ENCODE measurements at places on chromosomes 5 and 9.

- no peak for DNase-seq
Measured at GRCh38 chr5:72065751-72066255, 41.5 kb upstream of the MAP1B start.

GRCh38 chr5:66247176-66247960 is 103.3 kb downstream of the SREK1 start:
- DNase-seq: peak; percentile 16

GRCh38 chr5:178372142-178372571 is 139.6 kb upstream of the PHYKPL start:
- DNase-seq: no peak

GRCh38 chr5:58898006-58898405 is 315.1 kb downstream of the RAB3C start:
- no peak for DNase-seq

- DNase-seq: no peak
Measured at GRCh38 chr9:131290036-131290766, 678 bp downstream of the PLPP7 start.

GRCh38 chr5:53022930-53023511 is 33.9 kb downstream of the ITGA2 start:
- DNase-seq: no peak

GRCh38 chr5:178278358-178279023 is 45.9 kb upstream of the PHYKPL start:
- no peak for DNase-seq

DNA sequence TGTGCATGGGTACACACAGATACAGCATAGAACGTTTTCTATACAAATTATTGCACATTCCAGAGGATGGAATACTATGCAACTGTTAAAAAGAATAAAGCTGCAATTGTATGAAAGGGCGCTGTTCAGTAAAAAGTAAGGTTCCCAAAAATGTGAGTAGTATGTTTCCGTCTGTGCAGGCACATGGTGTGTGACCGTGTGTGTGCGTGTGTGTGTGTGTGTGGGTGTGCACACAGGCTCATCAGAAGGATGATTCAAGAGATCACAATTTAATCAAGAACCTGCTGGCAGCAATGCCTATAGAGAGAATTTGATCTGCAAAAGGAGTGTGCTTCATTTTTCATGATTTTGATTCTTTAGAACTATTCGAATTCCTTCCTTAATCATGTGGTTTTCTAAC is 76.3 kb downstream of the SEMA4D start:
- no peak for DNase-seq

DNA sequence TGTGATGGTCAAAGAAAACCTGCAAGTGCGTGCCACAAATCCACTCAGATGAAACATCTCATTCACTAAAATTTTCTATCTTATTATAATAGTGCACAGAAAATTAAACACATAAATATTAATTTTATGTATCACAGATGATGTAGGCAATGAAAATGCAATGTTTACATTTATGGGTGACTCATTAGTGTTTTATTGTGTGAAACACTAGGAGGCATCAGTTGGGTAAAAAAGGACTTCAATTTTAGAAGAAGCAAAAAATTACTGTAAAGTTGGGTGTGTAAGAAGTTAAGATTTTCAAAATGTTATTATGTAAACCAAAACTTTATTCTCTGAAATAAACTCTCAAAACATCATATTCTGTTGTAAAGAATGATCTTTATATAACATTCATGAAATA is 4.0 kb downstream of the MEF2C start:
- no peak for DNase-seq

DNA sequence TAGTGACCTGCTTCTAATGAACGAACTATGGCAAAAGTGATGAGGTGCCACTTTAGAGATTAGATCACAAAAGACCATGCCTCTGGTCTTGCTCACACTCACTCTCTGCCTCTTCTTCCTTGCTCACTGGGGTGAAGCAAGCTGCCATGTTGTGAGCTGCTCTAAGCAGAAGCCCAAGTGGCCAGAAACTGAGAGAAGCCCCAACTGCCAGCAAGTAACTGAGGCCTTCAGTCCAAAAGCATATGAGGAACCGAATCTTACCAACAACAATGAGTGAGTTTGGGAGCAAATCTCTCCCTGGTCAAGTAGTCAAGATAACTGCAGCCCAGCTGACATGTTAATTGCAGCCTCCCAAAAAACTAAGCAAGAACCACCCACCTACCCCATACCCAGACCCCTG is 126.0 kb upstream of the ACO1 start:
- no peak for DNase-seq

- DNase-seq: no peak
Measured at GRCh38 chr5:157857816-157858526, 974 bp downstream of the CLINT1 start.

GRCh38 chr5:14211818-14212803 is 69.0 kb downstream of the TRIO start:
- DNase-seq: no peak

DNA sequence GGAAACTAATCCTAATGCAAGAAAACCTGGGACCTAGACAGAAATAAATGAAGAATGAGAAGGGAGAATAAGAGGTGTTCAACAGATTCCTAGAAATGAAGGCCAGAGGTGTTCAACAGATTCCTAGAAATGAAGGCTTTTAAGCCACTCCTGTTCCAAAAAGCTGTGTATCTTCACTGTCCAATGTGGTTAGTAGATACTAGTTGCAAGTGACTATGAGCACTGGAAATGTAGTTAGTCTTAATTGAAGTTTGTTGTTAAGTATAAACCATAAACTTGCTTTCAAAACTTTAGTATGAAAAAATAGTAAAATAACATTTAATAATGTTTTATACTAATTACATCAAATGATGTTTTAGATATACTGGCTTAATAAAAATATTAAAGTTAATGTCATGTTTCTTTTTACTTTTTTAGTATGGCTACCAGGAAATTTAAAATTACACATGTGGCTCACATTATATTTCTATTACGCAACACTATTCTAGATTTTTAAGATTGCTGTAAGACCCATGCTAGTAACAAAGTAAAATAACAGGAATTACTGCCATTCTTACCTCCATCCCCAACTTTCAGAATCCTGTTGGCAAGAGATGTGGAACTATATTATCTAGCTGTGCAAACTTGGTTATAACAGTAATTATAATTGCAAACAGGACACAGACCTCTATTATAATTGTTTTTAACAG is 57.5 kb downstream of the RICTOR start:
- no peak for DNase-seq

DNA sequence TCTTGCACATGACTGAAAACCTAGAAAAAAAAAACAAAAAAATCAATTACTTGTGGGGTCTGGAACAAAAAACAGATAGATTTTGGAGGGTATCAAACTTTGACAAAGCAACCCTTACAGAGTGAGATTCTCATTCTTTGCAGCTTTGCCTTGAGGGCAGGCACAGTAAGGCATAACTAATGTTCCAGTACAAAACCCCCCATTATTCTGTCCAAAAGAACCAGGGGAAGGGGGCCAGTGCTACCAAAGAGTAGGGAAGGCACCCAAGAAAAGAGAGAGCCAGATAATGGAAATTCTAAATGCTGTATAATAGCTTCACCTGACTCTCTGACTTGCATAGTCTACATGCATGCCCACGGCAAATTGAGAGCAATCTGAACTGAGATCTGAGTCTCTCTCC is 12.9 kb downstream of the POLK start:
- no peak for DNase-seq

DNA sequence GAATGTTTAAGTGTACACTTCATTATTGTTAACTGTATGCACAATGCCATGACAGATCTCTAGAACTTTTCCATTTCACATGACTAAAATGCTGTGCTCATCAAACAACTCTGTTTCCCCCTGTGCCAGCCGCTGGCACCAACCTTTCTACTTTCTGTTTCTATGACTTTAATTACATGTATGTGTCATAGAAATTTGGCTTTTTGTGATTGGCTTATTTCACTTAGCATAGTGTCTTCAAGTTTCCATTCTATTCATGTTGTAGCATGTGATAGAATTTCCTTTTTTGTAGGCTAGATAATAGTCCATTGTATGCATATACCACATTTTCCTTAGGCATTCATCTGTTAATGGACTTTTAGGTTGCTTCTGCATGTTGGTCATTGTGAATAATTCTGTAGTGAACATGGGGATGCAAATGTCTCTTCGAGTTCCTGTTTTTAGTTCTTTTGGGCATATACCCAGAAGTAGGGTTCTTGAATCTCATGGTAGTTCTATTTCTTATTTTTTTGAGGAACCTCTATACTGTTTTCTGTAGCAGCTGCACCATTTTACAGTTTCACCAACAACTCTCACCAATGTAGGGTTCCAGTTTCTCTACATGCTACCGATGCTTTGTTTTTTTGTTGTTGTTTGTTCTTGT is 184.4 kb upstream of the DMRT1 start:
- no peak for DNase-seq

DNA sequence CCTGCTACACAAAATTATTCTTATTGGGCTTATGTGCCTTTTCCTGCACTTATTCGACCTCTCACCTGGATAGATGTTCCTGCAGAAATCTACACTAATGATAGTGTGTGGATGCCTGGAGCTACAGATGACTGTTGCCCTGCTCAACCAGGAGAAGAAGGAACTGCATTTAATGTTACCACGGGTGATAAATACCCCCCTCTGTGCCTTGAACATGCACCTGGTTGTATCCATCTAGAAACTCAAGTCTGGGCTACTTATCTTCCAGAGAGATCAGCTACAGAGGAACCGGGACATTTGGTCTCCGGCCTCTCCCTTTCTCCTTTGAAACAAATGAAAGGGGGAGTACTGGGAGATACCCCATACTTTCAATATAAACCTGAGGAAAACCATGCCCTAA is 54.5 kb downstream of the SH3PXD2B start:
- DNase-seq: no peak
